CD4-positive, alpha-beta T cell treated with Interleukin-21 for 1 hour (primary cell): ENCODE measurements at places on chromosomes 16 and 17.

GRCh38 chr16:81748476-81749198 is 30.5 kb upstream of the PLCG2 start:
- no peak for DNase-seq

DNA sequence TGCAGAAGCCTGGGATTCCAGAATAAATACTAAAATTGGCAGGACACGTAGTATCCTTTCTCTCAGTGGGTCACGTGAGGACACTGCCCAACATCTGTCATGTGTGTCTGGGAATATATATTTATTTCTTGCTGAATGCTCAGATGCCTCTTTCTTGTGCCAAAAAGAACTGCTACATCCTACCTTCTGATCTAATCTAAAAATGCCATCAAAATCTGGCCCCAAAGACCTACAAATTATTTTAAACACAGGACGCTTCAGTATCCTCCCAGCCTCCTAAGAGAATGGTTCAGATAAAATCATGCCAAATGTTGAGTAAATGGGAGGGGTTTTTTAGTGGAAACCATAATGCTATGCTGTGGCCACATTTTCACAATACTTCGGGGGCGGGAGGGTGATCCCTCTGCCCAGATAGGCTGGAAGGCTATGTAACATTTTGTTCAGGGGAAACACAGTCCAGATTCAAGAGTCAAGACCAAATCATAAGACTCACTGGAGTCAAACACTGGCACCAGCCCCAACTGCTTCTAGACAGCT is 22.9 kb upstream of the CORO6 start:
- DNase-seq = no peak

DNA sequence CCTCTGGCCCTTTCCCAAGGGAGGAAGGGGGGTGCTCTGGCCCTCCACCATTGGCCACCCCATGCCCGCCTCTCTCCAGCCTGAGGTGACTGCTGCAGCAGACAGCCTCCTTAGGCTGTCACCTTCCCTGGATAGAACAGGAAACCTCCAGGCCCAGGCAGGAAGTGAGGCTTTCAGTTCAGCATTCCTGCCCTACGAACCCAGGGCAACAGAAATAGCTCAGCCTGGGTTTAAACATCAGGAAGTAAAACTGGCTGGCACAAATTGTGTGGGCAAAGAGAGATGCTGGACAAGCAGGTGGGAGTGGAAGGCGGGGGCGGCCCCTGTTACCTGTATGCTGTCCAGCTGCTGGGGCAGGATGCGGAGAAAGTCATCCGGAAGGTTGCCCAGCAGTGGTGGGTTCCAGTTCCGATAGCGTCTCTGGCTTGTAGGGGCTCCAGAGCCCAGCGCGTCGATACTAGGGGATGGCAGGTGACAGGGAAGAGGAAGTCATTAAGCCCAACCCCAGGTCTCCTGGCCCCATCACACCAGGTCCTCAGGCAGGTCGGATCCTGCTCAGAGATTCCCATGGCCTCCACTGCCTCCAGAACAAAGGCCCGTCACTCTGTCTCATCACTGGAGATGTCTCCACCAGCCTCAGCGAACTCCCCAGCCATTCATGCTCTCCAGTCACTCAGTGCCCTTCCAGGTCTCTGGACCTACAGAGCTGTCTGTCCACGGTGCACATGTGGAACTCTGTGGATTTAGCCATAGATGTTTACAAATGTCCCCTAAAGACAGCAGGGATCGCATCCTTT is 23.6 kb upstream of the MRPS23 start:
- no peak for DNase-seq

- peak; percentile 38 for DNase-seq
Observed at GRCh38 chr17:36755586-36755985, 154.2 kb downstream of the MRM1 start.

- DNase-seq = no peak
Observed at GRCh38 chr17:57514614-57515013, 230.5 kb downstream of the CCDC182 start.

DNA sequence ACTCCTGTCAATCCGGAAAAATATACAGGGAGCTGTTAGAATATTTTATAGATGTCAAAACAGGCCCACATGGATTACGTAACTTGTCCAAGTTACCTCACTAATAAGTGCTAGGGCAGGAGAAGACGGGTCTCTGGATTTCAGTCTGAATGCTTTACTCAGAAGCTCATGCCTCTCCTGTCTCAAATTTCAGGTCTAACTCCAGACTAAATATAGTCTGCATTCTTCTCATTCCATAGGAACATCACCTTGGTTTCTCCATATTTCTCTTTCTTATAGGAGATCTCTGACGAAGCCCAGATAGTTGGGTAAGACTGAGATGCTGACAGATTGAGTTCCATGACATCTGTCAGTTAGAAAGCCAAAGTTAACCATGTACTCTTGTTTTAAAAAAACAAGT is 174.2 kb downstream of the STX8 start:
- DNase-seq = no peak

DNA sequence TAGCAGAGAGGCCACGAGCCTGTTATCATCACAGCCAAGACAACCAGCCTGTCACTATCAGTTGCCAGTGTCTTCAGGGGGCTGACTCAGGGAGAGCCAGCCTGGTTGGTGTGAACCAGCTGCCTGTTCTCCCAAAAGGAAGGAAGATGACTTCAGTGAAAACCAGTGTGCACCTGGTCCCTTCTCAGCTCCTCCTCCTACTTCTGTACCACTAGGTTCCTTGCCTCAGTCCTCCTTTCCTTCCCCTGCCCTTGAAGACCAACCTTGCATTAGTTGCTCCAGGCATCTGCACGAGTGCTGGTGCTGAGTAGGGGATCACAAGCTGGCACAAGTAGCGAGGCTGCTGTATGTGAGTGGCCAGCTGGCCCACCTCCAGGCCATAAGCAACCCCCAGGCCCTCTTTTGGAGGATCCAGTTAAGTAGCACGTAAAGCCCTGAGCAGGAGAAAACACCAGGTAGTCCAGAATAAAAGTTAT is 8.5 kb downstream of the TUBG1 start:
- DNase-seq = no peak

DNA sequence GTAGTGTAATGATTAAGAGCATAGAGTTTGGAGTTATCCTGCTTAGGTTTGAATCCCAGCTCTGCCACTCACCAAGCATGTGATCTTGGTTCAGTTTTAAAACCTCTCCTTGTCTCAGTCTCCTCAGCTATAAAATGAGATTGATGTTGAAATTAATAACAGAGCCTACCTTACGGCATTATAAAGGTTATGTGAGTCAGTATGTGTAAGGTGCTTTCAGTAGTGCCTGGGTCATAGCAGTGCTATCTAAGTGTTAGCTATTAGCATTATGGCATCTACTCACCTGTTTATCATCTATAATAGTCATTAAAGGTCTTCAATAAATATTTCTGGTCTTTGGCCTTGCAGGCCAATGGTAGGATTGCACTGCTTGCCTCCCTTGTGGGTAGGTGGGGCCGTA is 53.4 kb downstream of the PRKCB start:
- DNase-seq = no peak

GRCh38 chr16:1691956-1692355 is 13.9 kb downstream of the JPT2 start:
- no peak for DNase-seq

DNA sequence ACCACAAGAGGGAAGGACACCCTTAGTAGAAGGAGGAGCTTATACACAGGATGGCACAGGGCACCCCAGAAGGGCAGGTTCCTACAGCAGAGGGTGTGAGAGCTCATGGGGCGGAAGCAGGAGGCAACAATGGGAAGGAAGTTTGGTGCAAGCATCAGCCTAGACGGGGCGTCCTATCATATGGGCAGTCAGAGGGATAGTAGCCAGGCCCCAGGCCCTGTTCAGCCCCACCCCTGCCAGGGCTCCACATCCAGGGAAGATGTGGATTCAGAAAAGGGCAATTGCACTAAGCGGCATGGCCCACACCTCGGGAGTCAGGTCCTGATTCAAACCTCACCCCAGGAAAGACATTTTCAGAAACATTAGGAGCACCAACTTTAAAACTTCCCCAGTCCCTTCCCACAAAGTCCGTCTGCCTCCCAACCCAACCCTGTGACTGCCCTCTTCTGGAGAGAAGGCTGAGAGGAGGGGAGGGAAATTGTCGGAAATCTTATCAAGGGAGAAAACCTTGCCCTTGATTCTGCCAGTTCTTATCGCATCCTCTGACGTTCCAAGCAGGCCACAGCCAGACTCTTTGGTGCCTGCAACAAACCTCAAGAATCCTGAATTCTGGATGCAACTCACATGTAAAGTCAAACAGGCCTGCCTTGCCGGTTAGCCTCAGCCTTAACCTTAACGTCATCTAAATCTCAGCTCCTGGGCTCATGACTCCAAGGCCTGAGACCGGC is 198.8 kb upstream of the CDH5 start:
- DNase-seq = no peak

DNA sequence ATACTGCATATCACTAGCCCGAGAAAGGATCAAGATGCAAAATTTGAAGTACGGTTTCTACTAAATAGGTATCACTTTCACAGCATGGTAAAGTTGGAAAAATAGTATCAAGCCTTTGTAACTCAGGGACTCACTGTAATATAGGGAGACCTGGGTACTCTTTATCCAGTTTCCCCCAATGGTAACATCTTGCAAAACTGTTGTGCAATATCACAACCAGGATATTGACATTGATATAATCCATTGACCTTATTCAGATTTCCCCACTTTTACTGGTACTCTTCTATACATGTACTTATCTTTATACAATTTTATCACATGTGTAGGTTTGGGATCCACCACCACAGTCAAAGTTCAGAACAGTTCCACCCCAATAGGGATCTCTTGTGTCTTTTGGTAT is 20.4 kb upstream of the GINS3 start:
- DNase-seq = no peak

- DNase-seq = no peak
Observed at GRCh38 chr17:64083563-64084085, 46.3 kb downstream of the ERN1 start.
